B cell (primary cell): ENCODE measurements at places on chromosomes 5 and 9. TPM values are rescaled to one million over a fixed set of nuclear protein-coding genes. Genes with fewer than 3 reads are reported as not detected.

The RASEF gene
- not detected in 2 replicates for polyA plus RNA-seq

The OR1Q1 gene
- polyA plus RNA-seq = 0.46 TPM in 1 of 2 replicates, not detected in the other

The GABRA1 gene
- polyA plus RNA-seq = not detected in 2 replicates

The SUB1 gene
- 55.4 and 165 TPM in 2 replicates for polyA plus RNA-seq

The C5orf52 gene
- not detected in 2 replicates for polyA plus RNA-seq

The RGP1 gene
- 11.4 and 17.6 TPM in 2 replicates for polyA plus RNA-seq
